Amygdala (tissue), 56 donors: ENCODE measurements at places on chromosomes 2 and 18.

DNA sequence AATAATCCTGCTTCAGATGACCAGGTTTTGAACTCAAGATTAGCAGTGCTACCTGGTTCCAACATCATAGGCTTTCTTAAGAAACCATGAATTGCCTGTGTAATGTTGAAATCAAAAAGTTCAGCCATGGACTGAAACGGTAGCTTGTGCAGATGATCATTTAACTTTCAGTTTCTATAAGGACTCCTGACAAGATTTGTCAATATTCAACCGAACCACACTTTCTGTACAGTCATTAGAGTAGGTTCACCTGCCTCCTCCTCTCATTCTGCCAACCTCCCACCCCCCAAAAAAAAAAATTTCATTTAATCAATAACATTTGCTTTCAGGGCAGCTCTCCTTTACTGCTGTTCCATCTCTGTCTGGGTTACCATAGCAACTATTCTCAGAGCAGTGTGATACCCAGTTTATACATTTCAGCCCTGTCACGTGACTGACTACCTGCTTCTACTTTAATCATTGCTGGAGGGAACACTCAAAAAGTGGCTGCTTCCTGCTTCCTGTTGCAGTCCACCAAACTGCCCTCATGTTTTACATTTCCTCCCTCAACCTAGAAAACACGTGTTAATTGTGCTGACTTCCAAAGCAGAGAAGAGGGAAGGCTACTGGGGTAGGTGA is 275.5 kb downstream of the SS18 start:
- DNase-seq: no peak

DNA sequence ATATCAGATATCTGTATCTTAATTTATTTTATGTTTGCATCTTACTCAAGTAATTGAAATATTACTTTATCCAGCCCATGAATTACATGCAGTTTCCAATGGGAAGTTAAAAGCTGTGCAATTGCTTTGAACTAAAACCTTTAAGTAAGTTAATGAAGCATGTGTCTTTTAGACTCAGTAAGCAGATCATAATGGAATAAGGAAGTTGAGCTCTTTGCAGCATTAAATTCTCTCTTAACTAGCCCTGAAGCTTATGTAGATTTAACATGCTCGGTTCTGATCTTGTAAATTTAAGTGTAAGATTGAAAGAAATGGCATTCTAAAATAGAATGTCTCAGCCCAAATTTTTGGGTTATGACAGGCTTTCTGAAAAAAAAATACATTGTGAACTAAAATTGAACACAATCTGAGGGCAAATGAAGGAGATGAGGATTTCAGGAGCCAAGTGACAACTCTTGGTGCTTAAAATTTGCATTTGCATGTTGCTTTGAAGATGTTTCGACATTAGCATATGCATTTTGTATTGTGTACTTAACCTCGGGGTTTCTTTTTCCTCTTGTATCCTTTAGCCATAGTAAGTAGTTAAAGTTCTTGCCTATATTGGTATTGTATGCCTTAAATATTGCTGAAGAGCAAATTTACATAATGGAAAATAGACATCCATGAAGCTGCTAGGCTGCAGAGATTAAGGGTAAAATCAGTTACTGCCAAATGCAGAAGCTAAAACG is 297.8 kb upstream of the KCNJ3 start:
- no peak for DNase-seq

DNA sequence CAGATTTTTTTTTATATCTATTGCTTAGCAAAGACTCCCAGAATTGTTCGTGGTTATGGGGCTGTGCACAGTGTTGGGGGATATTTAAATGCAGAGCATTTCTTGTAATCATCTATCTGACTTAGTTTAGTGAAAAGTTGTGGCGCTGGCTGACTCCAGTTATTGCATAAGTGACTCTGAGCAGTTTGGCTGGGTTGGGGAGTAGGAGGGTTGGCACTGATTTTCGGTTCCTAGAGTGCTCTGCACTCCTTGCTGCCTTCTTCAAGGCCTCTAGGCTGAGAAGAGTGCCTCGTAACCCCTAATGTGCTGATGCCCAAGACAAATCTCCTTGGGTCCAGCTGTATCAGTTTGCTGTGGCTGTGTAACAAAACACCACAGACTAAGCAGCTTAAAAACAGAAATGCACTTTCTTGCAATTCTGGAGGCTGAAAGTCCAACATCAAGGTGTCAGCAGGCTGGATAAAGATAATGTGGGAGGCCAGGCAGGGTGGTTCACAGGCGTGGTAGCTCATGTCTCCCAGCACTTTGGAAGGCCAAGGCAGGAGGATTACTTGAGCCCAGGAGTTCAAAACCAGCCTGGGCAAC is 6.5 kb upstream of the IMPA2 start:
- DNase-seq: no peak

- DNase-seq: no peak
Observed at GRCh38 chr18:73079920-73080319, 212.1 kb upstream of the NETO1 start.

GRCh38 chr2:23221236-23221635 is 163.7 kb upstream of the KLHL29 start:
- no peak for DNase-seq

DNA sequence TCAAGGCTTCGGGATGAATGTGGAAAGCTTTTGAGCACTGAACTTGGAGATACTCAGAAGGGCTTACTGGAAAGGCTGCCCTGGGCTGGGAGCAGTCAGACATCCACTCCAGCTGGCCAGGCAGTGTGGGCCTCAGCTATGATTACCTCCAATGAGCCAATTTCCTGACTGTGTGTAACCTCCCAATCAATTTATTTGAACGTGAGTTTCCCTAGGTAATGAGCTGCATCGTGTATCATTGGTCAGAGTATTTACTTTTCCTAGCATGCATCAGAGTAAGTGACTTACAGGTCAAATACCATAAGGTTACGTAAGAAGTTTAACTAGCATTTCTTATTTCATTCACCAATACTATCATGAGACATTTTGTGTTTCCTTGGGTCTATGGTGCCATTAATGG is 11.0 kb upstream of the CTAGE1 start:
- no peak for DNase-seq

DNA sequence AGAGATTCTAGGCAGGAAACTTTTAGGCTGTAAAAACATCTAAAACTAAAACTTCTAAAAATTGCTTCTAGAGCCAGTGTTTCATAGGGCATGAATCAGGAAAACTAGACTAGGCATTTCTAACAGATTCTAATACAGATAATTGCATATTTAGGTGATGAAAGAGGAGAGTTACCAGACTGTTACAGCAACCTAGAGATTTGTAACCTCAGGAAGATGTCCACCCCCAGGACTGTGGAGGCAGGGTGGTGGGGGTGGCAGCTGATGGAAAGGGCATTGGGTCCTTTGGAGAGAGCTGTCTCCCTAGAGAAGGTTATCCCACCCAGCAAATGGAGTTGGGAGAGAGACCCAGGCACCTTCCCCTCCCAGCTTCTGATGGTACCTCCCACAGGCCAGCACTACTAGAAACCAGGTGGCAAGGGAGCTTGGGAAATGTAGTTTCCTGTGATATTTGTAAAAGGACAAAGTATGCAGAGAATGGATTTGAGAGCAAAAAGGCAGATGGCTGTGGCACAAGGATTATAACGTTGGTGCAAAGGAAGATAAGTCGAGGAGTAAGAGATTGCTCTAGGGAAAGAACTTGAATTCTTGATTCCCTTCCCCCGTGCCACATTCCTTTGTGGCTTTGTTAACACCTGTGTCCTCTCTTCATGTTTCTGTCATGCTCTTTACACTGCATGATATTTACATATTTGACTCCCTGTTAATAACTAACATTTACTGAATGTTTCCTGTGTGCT is 75.6 kb upstream of the MGAT5 start:
- no peak for DNase-seq

DNA sequence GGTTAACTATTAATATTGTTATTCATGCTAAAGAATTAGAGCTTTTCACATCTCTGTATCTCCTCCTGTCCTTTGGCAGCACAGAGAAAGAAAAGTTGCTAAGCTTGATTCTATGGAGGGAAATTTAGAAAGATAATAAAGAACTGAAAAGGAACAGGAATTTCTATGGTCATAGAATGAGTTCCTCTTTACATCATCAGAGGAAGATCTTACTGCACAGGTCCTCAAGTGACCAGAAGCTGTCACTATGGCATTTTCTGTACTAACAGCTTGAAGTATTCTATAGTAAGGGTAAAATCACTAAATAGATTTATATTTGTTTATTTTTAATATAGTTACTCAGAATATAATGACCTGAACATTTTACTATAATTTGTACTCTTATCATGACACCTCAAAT is 6.0 kb upstream of the PRKD3 start:
- no peak for DNase-seq

DNA sequence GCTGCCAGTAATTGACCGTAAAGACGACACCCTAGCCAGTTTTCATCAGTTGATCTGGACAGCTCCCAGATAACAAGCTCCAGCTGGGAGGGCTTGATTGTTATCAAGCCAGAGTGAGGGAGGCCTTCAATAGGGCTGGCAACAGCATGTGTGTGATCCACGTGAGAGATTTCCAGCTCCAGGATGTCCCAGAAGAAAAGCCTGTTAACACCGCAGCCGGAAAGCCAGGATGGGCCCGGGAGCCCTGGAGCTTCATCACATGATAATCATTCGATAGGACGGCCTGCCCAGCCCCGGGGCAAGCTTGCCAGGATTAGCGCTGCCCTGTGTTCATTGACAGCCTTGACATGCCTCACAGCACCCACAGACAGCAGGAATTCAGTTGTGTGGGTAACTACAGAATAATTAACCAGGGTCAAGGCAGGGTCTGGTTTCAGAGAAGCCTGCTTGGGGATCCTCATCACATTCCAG is 182.5 kb downstream of the C1D start:
- DNase-seq: no peak

DNA sequence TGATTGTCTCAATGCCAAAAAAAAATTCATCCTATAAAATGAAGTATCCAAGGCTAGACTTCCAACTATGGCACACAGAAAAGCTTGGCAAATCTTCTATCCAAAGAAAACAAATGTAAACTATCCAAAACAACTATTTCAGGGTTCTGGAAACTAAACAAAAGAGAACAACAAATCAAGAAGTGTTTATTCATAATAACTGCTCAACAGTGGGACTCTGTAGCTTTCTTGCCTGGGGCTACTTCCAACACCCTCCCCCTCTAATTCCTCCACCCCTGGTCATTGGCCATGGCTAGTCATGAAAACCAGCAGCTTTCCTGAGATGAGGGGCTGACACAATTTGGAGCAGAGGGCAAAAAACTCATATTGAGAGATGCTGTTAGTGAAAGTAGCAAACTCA is 107.0 kb downstream of the EXOC6B start:
- no peak for DNase-seq

- DNase-seq: no peak
Observed at GRCh38 chr2:33392366-33392765, 84.1 kb upstream of the RASGRP3 start.

- no peak for DNase-seq
Observed at GRCh38 chr2:226711606-226712296, 87.9 kb downstream of the IRS1 start.

DNA sequence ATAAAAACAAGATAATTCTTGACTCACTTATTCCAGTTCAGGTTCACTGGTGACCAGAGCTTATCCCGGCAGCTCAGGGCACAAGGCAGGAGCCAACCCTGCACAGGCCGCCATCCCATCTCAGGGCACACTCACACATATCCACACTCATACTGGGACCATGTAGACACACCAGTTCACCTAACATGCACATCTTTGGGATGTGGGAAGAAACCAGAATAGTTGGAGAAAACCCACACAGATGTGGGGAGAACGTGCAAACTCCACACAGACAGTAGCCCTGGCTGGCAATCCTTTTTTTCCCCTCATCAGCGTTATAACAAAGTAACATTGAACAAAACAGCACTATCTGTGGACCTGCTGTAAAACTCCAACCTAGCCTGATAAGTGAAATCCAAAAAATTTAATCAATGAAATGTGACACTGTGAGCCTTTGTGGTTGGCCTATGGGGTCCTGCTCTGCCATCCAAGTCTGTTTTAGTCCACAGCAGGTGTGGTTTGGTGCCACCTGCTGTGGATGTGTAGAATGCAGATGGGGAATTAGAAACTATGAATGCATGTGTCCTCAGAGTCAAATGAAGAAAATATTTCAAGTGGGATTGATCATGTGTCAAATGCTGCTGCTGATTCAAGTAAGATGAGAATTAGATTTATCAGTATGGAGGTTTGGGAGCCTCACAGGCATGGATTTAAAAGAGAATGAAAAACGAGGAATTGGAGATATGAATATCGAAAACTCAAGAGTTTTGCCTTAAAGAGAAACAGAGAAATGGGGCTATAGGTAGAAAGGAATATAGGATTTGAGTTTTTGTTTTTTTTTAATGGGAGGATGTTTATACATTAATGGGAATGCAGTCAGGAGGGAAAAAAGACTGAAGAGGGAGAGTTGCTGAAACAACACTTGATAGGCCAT is 47.0 kb downstream of the UGP2 start:
- DNase-seq: no peak

GRCh38 chr2:105581555-105581944 is 163.2 kb upstream of the NCK2 start:
- no peak for DNase-seq

DNA sequence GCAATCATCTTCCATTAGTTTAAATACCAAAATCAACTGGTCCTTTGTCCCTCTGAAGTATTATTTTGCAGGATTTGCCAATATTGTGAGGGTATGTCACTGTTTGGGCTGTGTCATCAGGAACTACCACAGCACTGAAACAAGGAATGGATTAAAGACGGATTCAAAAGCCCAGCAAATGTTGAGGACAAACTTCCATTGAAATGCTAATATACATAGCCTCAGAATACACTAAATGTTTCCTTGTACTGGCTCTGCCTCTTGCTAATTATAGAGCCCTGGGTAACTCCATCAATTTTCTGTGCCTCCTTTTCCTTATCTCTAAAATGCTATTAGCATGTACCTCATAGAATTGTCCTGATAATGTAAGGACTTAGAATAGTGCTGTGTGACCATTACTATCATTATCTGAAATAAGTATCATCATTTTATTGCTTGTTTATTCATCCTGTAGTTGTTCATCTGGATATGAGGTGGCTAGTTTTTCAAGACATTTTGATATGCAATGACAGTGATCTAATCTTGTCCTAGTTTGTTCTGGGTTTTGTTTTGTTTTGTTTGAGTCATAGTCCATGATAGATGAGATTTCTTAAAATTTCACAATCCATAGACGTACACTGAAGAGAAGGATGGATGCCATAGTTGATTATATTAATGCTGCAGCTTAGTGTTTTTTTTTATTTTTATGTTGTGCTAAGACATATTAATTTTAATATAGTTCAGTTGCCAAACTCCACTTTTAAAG is 333.4 kb upstream of the KCNH7 start:
- DNase-seq: no peak

DNA sequence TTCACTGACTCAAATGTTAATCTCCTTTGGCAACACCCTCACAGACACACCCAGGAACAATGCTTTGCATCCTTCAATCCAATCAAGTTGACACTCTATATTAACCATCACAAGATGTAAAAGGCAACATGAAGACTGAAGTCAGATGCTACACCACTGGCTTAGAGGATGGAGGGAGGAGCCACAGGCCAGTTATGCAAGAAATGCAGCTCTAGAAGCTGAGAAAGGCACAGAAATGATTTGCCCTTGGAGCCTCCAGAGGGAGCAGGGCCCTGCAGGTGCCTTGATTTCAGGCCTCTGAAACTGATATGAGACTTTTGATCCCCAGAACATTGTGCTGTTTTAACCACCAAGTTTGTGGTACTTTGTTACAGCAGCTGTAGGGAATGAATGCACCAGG is 276.3 kb downstream of the KCNS3 start:
- no peak for DNase-seq
